ENCODE measurements at places on chromosomes 4 and X. TPM values are rescaled to one million over a fixed set of nuclear protein-coding genes. Genes with fewer than 3 reads are reported as not detected.
A peak's percentile ranks its signal among the peaks of the same experiment; 100 is the strongest.

- DNase-seq = no peak
Measured at GRCh38 chrX:66233209-66233608, 69.2 kb downstream of the HEPH start.

- DNase-seq = no peak
Measured at GRCh38 chrX:40155589-40156469, 58.1 kb upstream of the BCOR start.

GRCh38 chrX:153884590-153884989 is 1.4 kb downstream of the L1CAM start:
- peak; percentile 49 for DNase-seq

DNA sequence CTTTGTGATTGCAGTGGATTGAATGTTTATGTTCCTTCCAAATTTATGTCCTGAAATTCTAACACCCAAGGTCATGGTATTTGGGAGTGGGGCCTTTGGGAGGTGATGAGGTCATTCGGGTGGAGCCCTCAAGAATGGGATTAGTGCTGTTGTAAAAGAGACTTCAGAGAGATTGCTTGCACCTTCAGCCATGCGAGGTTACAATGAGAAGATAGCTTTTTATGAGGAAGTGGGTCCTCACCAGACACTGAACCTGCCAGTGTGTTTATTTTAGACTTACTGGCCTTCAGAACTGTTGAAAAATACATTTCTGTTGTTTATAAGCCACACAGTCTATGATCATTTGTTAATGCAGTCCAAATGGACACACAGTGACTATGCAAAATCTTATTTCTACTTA is 161.0 kb upstream of the GPRIN3 start:
- no peak for DNase-seq

- no peak for DNase-seq
Measured at GRCh38 chr4:126779436-126780166, 853.2 kb upstream of the INTU start.

DNA sequence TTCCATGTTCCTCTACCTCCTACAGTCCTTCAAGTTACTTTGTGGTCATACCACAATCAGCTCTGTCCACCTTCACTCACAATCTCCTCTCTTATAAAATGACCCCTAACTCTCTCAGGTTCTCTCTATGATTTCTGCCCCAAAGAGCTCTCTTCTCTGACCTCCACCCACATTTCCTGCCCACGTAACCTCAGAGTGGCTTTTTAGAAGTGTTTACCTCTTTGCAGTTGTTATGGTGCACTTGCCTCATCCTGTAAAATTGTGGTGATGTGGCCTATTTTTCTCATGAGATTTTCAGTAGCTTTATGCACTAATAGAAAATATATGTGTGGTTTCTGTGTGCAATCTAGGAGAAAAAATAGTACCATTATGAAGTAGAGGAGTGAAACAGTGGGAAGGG is 215.8 kb downstream of the PACRGL start:
- DNase-seq = no peak

GRCh38 chr4:2288051-2288541 is 26.2 kb upstream of the MXD4 start:
- no peak for DNase-seq

- no peak for DNase-seq
Measured at GRCh38 chr4:76894537-76895255, 3.2 kb downstream of the SOWAHB start.

- DNase-seq = no peak
Measured at GRCh38 chrX:48971249-48972219, at the start of gene KCND1. TSS of gene KCND1 (minus strand) at chrX:48971844. CDS start at chrX:48970271, 1,573 bp downstream.

DNA sequence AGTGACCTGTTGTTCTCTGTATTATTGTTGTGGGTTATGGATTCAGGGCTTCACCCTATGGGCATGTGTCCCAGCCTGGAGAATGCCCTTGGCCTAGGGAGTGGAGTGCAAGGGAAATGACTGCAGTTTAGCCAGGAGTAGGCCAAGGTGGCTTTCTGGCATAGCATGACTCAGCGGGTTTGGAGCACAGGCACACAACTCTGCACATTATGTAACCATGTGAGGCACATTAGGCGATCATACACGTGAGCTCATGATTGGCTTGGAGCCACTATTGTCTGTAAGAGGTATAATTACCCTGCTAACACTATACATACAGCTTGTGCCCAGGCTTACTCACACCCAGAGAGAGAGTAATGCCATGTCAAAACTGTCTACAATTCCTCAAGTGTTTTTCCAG is 35.1 kb upstream of the TACR3 start:
- no peak for DNase-seq

DNA sequence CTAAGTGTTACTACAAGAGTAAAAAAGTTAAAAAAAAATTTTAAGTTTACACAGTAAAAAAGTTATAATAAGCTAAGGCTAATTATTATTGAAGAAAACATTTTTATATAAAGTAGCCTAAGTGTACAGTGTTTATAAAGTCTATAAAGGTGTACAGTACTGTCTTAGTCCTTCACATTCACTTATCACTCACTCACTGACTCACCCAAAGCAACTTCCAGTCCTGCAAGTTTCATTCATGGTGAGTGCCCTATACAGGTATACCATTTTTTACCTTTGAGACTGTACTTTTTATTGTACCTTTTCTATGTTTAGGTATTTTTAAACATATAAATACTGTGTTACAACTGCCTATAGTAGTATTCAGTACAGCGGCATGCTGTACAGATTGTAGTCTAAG is 74.2 kb downstream of the TMEM165 start:
- no peak for DNase-seq

- no peak for DNase-seq
Measured at GRCh38 chrX:110944311-110944750, 148.7 kb upstream of the CHRDL1 start.

DNA sequence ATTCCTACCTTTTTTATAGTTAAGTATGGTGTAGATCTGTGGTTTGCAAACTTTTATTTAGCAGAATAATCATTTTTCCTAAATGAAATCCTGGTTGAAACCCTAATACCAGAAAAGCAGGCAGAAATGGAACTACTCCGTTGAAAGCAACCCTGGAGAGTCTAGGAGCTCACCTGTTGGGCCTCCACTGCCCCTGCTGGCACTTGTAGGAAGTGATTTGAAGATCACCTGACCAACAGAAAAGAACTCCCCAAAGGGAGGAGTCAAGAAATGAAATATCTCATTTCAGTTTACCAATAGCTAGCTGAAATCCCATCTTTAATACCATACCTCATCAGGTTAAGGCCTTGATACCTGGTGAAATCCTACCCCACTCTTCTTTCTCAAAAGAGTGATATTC is 277.1 kb downstream of the KLHL13 start:
- peak; percentile 25 for DNase-seq

DNA sequence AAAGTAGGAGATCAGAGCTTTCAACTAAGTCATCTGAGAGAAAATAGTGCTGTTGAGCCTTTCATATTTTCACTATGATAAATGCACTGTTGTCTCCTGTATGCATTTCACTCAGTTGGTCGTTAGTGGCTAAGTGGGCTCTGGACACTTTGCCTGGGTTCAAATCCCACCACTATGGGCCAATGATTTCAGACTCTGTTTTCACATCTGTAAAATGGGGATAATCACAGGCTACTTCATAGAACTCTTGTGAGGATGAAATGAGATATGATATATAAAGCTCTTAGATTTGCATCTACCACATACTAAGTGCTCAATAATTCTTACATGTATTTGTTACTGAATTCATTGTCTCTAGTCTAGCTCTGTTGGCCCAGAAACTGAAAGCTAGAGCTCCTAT is 16.8 kb downstream of the LNX1 start:
- no peak for DNase-seq

GRCh38 chr4:1366371-1367229 is 19.6 kb downstream of the UVSSA start:
- no peak for DNase-seq

DNA sequence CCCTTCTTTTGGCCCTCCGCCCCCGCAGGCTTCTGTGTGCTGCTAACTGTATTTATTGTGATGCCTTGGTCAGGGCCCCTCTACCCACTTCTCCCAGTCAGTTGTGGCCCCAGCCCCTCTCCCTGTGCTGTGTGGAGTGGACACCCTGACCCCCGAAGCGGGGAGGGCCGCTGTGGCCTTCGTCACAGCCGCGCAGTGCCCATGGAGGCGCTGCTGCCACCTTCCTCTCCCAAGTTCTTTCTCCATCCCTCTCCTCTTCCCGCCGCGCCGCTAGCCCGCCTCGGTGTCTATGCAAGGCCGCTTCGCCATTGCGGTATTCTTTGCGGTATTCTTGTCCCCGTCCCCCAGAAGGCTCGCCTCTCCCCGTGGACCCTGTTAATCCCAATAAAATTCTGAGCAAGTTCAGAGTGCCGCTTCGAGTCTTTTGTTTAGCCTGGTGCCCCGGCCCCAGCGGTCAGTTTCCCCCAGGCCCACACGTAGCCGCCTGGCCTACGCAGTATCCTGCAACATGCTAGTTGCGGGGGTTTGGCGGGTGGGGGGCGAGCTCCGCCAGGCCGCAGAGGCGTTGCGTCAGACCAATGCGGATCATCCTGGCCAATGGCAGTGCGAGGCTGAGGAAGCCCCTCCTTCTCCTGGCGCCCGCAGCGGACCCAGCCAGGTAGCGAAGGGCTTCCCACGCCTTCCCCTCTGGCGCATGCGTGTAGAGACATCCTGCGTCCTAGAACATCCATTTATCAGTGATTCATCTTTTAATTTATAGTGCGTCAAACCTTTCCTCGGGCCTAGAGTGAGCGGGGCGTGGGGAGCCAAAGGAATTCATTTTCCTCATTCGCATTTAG is 5.6 kb upstream of the KANTR start:
- peak; percentile 79 for DNase-seq

DNA sequence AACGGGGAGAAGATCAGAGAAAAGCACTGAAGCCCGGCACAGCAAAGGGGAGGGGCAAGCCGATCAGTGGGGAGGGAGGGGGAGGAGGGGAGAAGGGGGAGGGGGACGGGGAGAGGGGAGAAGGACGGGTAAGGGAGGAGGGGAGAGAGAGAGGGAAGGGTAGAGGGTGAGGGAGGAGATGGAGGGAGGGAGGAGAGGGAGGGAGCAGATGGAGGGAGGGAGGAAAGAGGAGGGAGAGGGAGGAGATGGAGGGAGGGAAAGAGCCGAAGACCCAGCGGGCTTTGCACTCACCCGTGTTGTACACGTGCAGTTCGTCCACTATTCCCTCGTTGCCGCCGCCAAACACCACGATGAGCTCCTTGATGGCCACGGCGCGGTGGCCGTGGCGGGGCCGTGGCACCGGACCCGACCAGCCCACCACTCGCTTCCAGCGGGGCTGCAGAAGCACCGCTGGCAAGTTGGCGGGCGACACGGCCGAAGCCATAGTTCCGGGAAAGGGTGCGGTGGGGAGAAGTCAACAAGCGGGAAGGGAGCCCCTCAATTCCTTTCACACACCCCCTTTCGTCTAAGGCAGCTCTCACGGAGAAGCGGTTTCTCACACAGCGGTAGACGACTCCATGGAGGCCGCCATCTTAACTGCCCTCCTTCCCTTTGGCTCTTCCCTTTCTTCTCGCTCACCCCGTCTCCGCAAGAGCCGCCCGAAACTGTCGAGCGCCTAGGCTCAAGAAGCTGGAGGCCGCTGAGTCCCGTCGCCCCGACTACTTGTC is 1.1 kb downstream of the HCFC1 start:
- peak; percentile 57 for DNase-seq

GRCh38 chrX:2502668-2503519 is 2.1 kb upstream of the DHRSX start:
- no peak for DNase-seq

DNA sequence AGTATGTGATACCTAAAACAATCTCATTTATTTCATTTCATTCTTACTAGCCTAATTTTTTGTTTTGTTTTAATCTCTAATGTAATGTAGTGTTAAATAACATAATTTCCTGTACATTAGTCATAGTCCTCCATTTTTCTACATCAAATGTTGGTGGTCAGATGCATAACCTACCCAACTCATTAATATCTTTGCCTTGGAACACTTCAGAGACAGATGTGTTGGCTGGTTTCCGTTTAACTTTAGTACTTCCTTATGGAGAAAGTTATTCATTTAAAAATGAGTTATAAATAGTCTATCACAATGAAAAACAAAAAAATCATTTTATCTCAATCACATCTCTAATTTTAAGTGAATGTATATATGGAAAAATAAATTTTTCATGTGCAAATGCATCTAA is 190.2 kb downstream of the ANTXR2 start:
- no peak for DNase-seq

GRCh38 chrX:110985470-110985869 is 110.5 kb upstream of the PAK3 start:
- peak; percentile 31 for DNase-seq

DNA sequence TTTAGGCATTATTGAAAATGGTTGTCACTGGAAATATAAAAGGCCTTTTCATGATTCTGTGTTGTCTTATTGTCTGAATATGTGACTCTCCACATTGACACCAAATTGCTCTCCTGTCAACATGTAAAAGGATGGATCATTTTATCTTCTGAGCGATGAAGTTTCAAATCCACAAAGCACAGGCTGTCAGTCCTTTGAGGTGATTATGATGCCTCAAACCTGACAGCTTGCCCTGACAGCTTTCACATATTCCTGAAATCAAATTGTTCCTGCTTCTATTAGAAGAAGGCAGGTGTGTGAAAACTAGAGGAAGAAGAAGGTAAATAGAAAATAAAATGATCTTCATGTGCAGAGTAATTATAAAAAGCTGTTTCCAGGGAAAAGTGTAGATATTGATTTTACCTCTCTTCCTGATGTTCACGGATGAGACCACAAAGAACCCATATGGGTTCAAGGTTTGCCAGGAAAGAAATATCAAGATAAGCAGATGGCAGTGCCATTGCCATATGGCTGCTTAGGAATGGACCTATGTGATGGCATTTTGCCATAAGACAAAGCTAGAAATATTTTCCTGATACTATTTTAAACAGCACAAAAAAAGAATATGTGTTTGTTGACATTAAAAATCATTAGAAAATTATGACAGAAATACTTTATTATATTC is 1006.3 kb upstream of the AGA start:
- DNase-seq = no peak

DNA sequence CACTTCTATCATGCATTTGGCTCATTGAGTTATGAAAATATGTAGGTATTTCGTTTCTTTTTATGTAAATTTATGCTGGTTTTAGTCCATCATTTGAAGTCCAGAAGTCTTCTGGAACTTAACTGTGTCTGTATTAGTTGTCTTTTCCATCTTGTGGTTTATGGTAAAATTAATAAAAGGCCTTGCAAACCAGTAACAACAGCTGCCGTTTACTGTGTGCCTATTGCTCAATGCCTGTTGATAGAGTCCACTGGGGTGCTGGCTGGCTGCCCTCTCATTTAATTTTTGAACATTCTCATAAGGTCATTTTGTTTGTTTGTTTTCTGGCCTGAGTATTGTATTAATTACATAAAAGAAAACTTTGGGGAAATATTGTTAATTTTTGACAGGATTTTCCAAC is 98.0 kb downstream of the NAA11 start:
- DNase-seq = no peak

The SPANXN4 gene
- not detected for total RNA-seq

The PAGE2B gene
- total RNA-seq = not detected

The FANCB gene
- 3.2 TPM for total RNA-seq

The MAGEA11 gene
- total RNA-seq = not detected

Measured in HT-29 (cell line).